Keratinocyte (primary cell): ENCODE measurements at places on chromosomes 7 and 10.

- H3K4me3 ChIP-seq = no peak overlapping the region
- no peak overlapping the region for H3K27ac ChIP-seq
- H3K27me3 ChIP-seq = no peaks in the 10 kb centered on the region
- no peak for DNase-seq
- no peaks in the 10 kb centered on the region for H3K36me3 ChIP-seq
- H3K4me1 ChIP-seq = peaks cover 11% of the 10 kb centered on the region
Observed at GRCh38 chr7:107326061-107326460, 143.8 kb upstream of the GPR22 start.

GRCh38 chr7:155482511-155483183, 24.7 kb downstream of the EN2 start:
- H3K4me1 ChIP-seq = peaks cover 3% of the 10 kb centered on the region
- no peaks in the 10 kb centered on the region for H3K36me3 ChIP-seq
- no peak overlapping the region for H3K4me3 ChIP-seq
- no peak overlapping the region for H3K27ac ChIP-seq
- peaks cover 7% of the 10 kb centered on the region for H3K27me3 ChIP-seq

DNA sequence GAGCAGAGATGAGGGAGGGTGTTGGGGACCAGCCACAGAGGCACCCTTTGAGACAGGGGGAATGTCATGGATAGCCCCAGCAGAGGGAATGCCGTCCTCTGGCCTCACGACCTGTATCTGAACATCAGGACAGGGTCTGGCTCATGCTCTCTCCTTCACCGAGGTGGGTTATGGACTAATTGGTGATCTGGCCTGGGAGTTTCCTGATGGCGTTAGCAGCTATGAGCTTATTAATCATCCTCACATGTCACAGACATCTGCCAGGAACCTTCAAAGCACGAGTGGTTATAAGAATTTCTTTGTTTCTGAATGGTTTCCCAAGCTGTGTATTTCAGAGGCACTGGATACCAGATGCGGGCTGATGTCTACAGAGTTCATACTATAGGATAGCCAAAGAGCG, 6.9 kb downstream of the CPA4 start:
- DNase-seq = no peak
- H3K4me3 ChIP-seq = no peak overlapping the region
- no peak overlapping the region for H3K27ac ChIP-seq
- H3K4me1 ChIP-seq = peaks cover 5% of the 10 kb centered on the region

DNA sequence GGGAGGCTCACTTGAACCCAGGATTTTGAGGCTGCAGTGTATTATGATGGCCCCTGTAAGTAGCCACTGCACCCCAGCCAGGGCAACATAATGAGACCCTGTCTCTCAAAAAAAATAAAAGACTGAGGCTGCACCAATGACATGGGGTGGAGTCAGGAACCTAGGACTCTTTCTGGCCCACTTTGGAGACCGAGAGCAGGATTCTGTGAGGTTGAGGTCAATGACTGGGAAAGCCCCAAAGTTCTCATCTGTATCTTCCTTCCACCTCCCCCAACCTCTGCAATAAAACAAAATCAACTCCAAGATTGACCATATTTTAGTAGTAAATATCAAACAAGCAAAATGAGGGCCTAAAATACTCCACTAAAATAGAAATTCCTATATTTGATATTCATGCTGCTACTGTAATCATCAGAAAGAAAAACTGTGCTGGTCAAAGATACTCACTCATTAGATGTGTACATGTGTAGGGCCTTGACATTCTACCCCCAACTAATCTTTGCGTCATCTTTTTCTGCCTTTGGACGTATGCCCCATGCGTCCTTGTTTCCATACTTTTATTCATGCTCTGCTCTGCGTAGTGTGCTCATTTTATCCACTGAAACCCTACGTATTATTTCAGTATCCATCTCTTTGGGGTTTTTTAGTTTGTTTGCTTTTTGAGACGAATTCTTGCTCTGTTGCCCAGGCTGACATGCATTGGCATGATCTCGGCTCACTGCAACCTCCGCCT, 23.8 kb downstream of the WBP1L start:
- peaks cover 51% of the 10 kb centered on the region for H3K4me1 ChIP-seq
- no peak overlapping the region for H3K4me3 ChIP-seq
- DNase-seq = no peak
- H3K27ac ChIP-seq = peak overlapping the region; percentile 1
- no peaks in the 10 kb centered on the region for H3K36me3 ChIP-seq

GRCh38 chr7:128076196-128076795, 45.1 kb upstream of the LRRC4 start:
- peaks cover 20% of the 10 kb centered on the region for H3K36me3 ChIP-seq
- no peak for DNase-seq
- no peak overlapping the region for H3K4me3 ChIP-seq

DNA sequence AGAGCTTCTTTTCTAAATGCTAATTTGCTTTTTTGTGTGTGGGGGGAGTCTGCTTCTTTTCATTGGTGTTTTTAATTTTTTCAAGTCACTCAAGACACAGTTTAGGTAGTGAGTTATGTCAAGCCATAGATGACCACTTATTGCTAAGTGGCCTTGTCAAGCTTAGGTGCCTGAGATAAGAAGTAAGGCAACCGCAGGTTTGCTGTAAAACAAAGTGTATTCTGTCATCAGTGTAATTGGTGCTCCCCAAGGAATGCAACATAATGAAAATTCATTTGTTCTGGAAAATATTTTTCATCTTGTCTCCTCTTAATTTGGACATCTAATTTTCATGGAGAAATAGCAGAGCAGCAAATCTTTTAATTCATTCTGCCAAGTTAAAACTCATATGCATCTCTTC, 249.6 kb downstream of the EXOC4 start:
- no peak overlapping the region for H3K27ac ChIP-seq
- H3K36me3 ChIP-seq = no peaks in the 10 kb centered on the region
- no peak overlapping the region for H3K4me3 ChIP-seq
- H3K4me1 ChIP-seq = no peaks in the 10 kb centered on the region
- no peak for DNase-seq

- no peaks in the 10 kb centered on the region for H3K27me3 ChIP-seq
- H3K4me1 ChIP-seq = no peaks in the 10 kb centered on the region
- no peak overlapping the region for H3K27ac ChIP-seq
- no peaks in the 10 kb centered on the region for H3K36me3 ChIP-seq
Observed at GRCh38 chr10:24153031-24153430, 55.9 kb upstream of the KIAA1217 start.

DNA sequence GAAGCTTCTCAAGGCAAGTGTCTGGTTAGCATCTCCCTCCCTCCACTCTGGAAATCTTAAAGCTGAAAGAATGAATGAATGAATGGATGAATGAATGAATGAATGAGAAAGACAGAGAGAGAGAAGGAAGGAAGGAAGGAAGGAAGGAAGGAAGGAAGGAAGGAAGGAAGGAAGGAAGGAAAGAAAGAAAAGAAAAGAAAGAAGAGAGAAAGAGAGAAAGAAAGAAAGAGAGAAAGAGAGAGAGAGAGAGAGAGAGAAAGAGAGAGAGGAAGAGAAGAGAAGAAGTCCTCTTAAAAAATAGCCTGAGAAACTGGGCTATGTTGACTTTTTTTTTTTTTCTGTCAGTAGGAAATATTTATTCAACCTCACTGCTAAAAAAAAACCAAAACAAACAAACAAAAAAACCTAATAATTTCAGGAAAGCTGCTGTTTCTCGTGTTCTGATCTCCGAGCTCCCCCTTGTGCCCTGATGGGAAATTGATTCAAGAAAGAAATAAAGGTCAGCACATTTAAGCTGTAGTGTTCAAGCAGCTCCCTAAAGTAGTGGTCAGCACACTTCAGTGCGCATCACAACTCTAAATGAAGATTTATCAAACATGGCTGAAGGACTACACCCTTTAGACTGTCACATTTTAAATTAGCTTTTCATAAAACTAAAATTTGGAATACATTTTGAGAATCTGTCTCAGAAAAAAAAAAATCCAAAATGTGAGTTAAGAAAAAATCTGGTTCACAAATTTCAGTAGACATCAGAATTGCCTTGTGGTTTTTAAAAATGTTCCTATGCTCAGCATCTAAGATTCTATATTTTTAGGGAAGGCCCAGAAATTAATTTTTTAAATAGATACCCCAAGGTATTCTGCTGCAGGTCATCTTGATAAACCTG, 154.3 kb downstream of the ELAPOR2 start:
- no peak for DNase-seq
- no peak overlapping the region for H3K4me3 ChIP-seq
- no peaks in the 10 kb centered on the region for H3K27me3 ChIP-seq
- no peak overlapping the region for H3K27ac ChIP-seq
- no peaks in the 10 kb centered on the region for H3K4me1 ChIP-seq

GRCh38 chr10:3950676-3951275, 165.8 kb upstream of the KLF6 start:
- H3K27ac ChIP-seq = no peak overlapping the region
- no peak for DNase-seq
- no peak overlapping the region for H3K4me3 ChIP-seq
- no peaks in the 10 kb centered on the region for H3K27me3 ChIP-seq
- H3K36me3 ChIP-seq = no peaks in the 10 kb centered on the region

GRCh38 chr10:11197266-11197712, 179.6 kb downstream of the CELF2 start:
- no peak overlapping the region for H3K4me3 ChIP-seq
- no peaks in the 10 kb centered on the region for H3K27me3 ChIP-seq
- no peak for DNase-seq
- H3K27ac ChIP-seq = no peak overlapping the region
- no peaks in the 10 kb centered on the region for H3K4me1 ChIP-seq
- H3K36me3 ChIP-seq = no peaks in the 10 kb centered on the region

GRCh38 chr7:5230265-5231067, 40.4 kb downstream of the WIPI2 start:
- no peak overlapping the region for H3K27ac ChIP-seq
- no peaks in the 10 kb centered on the region for H3K4me1 ChIP-seq
